ENCODE measurements at places on chromosomes 2 and 18.

- peak; percentile 51 for DNase-seq
Observed at GRCh38 chr2:178152033-178152432, 39.8 kb downstream of the RBM45 start.

- DNase-seq, result no peak
Observed at GRCh38 chr2:73985308-73986084, 786 bp downstream of the TET3 start.

DNA sequence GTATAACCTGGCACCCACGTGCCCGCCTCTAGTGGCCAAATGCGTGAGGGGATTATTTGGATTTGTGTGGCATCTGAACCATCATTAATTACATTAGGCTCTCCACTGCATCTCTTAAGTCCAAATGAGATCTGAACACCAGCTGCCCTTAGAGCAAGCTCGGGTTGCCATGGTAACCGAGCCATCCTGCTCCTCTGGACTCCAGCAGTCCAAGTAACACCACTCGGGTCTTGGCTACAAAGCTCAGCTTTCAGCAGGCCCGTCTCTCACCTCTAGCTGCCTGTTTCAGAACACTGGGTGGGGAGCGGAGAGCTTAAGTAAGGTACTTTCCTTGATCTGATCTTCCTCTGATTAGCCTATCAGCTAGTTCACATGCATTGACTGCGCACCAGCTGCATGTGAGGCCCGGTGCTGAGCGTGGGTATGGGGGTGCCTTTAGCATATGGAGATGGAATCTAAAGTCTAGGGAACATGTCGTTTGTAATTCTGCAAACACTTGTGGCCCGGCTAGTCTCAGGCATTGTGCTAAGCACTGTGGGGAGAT, 14.1 kb upstream of the CYS1 start:
- no peak for DNase-seq

DNA sequence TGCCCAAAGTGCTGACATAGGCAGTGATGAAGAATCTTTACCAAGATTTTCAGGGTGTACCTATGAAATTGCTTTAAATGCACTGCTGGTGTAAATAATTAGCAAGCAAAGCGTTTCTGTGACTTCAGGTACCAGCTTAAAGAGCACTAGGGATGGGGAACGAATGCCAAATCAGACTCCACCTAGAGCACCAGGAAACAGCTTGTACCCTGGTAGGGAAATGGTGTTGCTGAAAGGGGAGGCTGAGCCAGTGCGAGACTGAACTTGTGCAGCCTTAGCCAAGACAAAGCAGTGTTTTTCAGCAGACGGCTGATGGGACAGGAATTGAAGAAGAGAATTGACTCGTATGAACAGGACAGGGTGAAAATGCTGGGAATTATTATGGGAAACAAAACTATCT, 65.6 kb downstream of the TWSG1 start:
- no peak for DNase-seq

DNA sequence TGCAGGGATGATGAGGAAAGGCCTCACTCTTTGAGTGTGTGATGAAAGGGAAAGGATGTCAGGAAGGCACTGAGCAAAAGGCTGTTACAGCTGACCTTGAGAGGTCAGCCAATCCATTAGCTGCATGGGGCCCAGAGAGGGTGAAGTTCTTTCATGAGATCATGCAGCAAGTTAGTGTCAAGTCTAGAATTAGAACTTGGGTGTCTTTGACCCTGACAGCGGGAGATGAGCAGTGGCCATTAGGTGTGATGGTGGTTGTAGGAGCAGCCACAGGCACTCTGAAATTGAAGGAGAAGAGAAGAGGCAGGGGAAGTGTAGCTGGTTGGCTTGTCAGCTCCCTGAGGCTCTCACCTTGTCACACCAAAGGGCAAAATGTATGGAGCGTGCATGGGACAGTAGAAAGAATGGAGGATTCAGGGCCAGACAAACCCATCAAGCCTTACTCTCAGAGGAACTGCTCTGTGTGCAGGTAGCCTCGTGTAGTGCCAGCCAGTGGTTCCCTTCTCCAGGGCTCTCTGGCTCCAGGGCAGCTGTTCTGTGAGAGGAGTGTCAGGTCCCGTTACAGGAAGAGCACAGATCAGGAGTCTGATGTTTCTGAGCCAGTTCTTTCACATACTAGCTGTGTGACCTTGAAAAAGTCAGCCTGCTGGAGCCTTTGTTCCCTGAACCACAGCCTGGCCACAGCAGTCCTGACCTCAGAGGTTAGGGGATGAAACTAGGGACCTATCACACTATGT, 35.9 kb downstream of the MAP4K4 start:
- no peak for DNase-seq

DNA sequence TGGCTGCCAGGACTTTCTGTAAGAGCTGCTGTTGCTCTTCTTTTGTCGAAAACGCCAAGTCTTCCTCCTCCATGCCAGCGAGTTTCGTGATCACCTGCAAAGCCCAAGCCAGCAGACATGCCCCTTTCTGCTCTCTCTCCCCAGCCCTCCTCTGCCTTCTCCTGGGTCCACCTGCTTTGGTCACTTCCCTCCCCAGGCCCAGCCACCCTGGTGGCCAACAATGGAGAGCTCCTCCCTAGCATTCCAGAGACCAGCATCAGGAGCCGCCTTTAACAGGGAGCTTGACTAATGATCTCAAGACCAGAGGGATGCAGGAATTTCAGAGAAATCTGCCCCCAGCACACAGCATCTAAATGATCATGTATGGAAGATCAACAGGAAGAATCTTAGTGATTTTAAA, 34.6 kb downstream of the ERCC3 start:
- no peak for DNase-seq

DNA sequence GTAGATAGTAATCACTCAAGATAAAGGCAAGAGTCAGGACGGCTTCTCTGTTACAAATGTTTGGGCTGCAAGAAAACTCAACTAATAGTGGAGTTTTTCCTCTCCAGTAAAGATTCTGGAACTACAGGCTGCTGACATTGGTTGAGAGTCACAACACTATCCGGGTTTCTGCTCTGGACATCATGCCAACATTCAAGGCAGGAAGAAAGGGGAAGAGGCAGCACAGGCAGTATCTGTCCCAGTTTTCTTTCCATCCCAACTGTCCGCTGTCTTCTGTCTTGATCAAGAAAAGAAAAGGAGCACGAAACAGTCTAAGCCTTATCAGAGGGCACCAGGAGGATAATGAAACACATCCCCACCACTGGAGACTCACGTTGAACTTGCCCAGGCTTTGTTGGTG, 132.1 kb downstream of the MAIP1 start:
- no peak for DNase-seq

GRCh38 chr2:205405194-205405593, 277.1 kb upstream of the NRP2 start:
- peak; percentile 38 for DNase-seq

DNA sequence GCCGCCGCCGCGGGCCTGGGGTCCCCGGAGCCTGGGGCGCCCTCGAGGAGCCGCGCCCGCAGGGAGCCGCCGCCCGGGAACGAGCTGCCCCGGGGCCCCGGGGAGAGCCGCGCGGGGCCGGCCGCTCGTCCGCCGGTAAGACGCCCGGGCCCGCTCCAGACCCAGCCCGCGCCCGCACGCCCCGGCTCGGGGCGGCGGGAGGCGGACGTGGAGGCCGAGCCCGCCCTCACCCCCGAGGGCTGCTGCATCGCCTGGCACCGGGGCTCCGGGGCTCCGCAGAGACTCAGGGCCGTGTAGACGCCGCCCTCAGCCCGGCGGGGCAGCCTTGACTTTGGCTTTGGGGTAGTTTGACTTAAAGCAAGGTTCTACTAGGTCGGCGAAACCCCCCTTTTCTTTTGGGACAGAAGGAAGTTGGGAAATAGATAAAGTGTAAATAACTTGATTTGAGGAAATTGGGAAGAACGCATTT, 335 bp downstream of the ERFE start:
- DNase-seq, result no peak

DNA sequence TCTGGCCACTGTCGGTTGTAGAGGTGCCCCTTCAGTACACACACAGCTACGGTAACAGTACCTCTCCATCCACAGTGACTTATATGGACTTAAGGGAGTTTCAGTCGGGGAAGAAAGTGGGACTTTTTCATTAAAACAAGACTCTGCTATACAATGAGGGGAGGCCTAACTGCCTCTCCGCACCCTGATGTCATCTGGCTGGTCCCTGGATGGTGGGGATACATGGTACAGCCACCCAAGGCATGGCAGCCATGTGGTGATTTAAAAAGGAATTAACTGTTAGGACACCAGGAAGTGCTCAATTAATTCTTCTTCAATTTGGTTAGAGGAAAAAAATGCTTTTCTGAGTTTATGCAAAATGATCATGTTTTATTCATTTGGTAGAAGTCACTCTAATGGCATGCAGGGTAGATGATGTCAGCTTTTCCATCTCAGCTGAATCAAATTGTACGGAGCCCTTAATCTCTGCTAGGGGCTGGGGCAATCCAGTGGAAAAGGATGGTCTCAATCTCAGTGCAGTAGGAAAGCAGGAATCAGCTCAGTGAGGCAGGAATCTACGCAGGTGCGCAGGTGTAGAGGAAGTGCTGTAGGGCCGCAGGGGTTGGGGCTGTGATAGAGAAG, 243.9 kb downstream of the PRKCE start:
- DNase-seq, result peak; percentile 24

DNA sequence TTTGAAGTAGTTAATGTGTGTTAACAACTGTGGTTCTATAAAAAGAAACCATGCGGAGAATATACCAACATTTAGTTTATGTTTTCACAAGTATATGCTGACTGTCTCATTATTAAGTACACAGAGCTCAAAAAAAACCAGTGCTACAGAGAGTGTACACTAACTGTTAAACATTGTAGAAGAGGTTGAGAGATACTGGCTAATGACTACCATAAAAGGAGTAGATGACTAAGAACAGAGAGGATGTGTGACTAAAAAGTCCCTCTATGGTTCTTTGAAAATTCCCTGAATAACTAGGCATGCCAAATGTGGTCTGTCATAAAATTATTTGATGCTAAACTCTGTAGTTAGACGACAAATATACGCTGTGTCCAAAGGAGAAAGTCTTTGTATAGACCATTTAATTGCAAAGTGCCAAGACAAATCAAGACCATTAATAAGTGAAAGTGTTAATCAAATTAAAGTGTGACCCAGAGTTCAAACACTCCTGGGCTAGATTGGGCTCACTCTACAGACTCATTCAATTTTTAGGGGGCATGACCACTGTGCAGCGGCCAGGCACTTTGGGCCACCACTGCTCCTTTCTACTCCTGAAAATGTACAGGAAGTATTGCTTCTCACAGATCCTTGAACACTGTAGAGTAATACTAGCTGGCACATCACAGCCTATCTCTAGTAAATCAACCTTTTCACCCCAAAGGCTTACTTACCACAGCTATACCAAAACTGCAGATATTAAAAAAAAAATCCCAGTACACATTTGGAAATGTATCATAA, 45.1 kb upstream of the SERTAD2 start:
- peak; percentile 71 for DNase-seq

GRCh38 chr2:55164534-55165480, 67.3 kb downstream of the CLHC1 start:
- DNase-seq, result peak; percentile 51

DNA sequence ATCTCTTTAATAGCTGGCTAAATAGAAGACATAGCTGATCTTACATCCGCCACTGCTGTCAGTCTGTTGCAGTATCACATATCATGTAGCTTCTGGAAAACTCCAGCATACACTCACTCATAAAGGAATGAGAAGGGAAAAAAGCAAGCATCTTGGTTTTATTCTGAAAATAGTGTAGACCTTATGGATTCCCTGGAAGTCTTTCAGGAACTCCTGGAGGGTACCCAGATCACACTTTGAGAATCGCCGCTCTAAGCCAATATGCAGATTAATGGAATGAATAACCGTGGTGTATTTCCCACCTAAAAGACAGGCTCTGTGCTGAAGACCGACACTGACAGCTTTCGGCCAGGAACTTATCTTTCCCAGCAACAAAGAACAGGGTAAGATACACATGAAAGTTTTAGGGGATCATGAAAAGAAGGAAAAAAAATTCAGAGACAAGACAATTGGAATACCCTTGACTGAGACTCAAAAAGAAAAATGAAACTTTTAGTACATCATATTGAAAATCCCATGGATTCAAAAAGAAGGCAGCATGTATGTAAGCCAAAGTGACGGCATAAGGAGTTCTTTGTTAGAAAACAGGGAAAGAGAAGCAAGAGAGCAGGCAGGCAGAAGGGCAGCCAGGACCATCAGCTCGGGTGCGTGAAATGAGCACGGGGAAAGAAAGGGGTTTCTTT, 56.4 kb upstream of the SEC11C start:
- no peak for DNase-seq

DNA sequence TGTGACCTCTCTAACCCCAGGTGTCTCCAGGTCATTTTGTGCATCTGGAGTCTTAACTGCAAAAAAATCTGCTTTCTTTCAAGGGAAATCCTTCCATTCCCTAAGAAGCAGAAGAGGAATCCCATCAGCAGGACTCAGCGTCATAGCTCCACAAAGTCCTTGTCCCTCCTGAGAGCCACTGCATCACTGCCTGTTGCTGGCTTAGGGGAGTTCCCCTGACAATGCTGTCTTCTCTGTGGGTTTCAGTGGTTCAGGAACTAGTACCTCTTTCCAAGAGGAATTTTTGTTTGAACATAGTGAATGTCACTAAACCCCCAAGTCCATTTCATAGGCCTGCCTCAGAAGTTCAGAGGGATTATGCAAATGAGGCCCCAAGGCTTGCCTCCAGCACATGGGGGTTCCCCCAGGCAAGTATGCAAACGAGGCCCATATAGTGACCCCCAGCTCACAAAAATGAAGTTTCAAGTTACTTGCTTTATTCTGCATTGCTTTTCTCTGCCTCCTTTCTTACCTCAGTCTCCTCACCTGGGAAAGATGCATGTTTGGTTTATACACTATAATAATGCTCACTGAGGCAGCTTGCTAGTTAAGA, 513.9 kb upstream of the MEX3C start:
- no peak for DNase-seq

DNA sequence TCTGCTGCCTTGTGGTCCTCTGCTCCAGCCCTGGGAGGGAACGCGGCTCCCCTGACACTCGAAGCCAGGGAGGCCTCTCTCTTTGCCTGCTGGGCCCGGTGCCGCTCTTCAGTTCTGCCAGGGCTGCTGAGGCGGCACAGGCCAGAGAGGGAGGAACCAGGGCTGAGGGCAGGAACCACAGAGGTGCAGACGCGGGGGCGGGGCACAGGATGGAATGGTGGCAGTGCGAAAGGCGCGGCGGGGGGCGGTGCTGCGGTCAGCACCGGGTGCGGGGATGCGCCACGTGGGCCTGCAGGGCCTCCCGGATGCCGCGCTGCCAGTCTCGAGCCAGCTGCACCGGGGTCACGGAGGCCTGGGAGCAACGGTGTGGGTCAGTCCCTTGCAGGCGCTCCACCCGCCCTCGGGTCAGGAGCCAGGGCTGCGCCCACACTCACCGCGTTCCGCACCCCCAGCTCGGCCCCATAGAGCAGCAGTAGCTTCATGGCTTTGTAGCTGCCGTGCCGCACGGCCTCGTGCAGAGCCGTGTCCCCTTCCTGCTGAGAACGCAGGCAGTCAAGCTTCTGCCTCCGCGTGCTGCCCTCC, 4.4 kb downstream of the ANKRD23 start:
- DNase-seq, result no peak

GRCh38 chr2:1628893-1629292, 115.4 kb downstream of the PXDN start:
- DNase-seq, result peak; percentile 90

All from choroid plexus epithelial cell (primary cell).